Neural crest cell (in vitro differentiated cells): ENCODE measurements at places on chromosomes 1 and 21.

DNA sequence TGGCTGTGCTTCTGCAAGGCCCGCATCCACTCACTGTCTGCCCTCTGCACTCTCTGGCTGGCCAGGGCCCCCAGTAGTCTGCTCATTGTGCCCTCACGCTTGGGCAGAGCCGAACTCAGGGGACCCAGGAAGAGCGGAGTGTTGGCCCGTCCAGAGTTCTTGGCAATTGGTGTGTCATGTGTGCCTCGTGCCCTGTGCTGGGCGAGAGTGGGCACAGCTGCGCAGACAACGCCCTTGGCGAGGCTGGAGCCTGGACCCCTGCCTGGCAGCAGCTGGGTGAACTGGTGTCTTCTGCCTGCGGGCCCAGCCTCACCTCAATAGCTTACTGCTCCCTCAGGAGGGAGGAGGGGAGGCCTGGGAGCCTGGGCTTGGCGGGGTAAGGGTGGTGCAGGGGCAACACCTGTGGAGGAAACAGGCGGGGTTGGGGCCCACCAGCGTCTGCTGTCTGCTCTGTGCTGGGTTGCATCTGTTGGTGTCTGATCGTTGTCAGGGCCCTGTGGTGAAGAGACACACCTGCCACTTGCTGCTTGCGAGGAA, 2.1 kb downstream of the GUK1 start:
- DNase-seq: no peak

- no peak for DNase-seq
Observed at GRCh38 chr21:28391938-28392849, 600.5 kb downstream of the LTN1 start.

DNA sequence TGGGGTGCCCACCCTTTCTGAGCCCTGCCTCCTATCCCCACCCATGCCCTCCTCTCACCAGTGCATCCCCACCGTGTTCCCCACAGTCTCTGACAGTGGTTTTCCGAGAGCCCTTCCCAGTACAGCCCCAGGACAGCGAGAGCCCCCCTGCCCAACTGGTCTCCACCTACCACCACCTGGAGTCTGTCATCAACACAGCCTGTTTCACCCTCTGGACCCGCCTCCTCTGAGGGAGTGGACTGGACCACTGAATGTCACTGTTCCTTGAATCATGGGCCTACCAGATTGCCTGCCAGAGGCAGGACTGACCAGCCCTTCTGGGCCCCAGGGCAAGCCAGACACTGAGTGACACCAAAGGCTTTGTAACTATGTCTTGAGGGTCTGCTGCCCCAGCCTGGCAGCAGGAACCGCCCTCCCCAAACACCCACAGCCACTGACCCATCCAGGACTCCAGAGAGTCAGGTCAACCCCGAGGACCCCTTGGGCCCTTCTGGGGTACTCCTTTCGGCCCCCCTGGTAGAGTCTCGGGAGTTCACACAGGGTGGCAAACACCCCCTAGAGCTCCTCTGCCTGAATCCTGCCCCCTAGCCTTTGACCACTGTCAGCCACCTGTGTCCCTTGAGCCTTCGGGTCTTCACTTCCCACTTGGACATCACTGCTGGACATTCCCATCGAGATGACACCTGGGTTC, 3.3 kb downstream of the HYI start:
- no peak for DNase-seq

DNA sequence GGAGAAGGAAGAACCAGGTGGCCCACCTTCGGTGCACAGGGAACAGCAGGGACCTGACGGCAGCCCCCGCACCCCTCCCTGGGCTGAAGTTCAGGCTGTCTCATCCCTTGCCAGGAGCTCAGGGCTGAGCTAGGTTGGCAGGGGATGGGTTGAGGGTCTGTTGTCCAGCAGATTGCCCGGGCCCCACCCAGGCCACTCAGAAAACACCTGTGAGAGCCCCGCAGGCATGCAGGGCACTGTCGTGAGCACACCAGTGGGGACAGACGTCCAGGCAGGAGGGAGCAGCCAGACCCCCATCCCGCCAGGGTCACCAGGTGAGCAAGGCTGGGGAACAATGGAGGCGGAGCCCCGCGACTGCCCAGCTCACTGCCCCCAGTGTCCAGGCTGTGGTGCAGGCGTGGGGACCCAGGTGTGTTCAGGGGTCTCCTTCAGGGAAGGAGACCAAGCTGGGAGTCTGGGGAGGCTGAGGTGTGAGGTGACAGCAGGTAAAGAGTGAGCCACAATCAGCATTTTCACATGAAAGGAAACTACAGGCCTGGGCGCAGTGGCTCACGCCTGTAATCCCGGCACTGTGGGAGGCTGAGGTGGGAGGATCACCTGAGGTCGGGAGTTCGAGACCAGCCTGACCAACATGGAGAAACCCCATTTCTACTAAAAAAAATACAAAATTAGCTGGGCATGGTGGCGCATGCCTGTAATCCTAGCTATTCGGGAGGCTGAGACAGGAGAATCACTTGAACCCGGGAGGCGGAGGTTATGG, 9.4 kb upstream of the SAMD11 start:
- DNase-seq: no peak

GRCh38 chr1:106964495-106964894, 92.0 kb upstream of the PRMT6 start:
- DNase-seq: no peak

DNA sequence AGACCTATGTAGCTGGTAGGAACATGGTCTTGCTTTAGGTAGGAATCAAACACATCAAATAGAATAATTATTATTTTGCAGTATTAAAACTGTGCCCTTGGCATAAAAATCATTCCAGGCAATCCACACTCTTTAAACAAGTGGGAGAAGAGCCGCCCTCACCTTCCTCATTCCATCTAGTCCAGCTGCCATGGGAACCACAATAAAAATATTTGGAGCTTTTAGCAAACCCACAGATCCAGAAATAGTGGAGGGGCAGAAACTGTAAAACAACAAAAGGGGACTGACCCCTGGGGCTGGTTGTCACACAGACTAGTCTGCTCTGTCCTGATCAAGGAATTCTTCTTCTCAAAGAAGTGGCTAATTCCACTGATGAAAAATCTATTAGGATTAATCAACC, 61.6 kb downstream of the PTPRC start:
- DNase-seq: no peak
